ENCODE measurements at places on chromosomes 4 and X.

GRCh38 chrX:123481913-123482851, 250.7 kb downstream of the THOC2 start:
- no peak for DNase-seq

GRCh38 chrX:99301990-99302389, 1108.1 kb downstream of the PCDH19 start:
- DNase-seq, result no peak

GRCh38 chr4:163048447-163048846, 118.2 kb downstream of the NAF1 start:
- no peak for DNase-seq

- no peak for DNase-seq
Observed at GRCh38 chr4:139453041-139453370, 915 bp upstream of the RAB33B start.

DNA sequence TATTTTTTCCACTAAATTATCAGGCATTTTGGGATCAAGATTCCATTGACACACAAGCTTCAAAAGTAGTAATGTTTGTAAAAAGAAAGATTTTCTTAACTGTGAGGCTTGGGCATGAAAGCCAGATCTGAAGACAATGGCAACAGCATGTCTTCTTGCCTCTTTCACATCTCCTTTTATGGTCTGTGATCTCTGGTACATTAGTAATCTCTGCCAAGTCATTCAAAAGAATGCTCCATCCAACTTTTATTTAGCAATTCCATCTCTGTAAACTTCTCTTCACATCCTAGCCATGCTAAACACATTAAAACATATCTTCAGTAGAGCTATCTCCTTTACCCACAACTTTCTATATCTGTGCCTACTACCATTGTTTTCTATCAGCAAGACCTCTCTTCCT, 465.4 kb downstream of the FAT4 start:
- DNase-seq, result no peak

GRCh38 chr4:184462724-184463123, 11.6 kb downstream of the IRF2 start:
- no peak for DNase-seq

DNA sequence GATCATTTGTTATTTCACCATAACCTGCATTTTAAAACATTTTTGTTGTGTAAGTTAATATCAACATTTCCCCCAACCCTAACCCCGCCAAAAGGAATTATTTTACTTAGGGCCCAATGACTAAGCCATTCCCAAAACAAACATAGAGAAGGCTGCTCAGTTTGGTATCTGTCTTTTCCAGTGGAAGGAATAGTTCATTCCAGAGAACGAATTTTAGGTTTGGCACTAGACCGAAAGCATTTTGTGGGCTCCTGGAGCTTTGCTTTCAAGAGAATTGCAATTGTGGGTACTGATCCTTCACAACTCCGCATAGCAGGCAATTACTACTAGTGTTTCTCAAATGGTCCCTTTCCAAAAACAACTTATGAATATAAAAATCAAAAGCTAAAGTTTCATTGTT, 226.7 kb upstream of the MAD2L1 start:
- no peak for DNase-seq

DNA sequence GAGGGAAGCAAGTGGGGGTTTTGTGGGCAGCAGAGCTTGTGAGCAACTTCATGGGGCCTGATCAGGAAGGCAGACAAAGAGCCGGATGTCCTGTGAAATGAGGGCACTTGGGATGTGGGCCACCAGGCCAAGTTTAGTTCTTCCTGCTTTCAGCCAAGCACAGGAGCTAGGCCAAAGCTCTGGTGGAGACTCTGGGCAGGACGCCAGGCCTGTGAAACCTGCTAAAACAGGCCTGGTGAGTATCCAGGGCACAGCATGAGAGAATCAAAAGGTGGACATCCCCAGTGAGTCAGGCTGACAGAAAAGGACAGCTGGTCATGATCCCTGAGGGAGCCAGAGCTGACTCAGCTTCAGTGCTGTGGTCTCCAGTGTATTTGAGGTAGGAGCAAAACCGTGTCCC, 95.7 kb downstream of the NPNT start:
- DNase-seq, result peak; percentile 6

GRCh38 chr4:149521611-149522425, 293.8 kb downstream of the IQCM start:
- DNase-seq, result no peak

- no peak for DNase-seq
Observed at GRCh38 chr4:138576684-138577083, 334.5 kb upstream of the SLC7A11 start.

DNA sequence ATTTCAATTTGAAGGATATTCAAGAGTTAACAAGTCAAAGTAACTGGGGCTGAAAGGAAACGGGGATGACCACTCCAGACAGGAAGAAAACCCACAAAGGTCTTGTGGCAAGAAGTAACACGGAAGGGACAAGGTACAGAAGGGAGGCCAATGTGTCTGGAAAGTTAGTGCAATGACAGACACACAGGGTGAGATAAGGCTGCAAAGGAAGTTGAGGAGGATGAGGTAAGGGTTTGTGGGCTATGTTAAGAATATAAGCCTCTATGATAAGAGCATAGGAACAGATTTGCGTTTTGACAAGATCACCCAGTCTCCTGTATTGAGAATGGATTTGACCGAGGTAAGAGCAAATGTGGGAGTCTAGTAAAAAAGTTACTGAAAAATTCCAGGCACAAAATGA, 21.9 kb upstream of the EMCN start:
- no peak for DNase-seq

- DNase-seq, result no peak
Observed at GRCh38 chrX:107448998-107449835, at the start of gene FRMPD3. Gene FRMPD3, plus strand, starts transcription at chrX:107449652. Its CDS starts 76,937 bp downstream, at chrX:107526589.

DNA sequence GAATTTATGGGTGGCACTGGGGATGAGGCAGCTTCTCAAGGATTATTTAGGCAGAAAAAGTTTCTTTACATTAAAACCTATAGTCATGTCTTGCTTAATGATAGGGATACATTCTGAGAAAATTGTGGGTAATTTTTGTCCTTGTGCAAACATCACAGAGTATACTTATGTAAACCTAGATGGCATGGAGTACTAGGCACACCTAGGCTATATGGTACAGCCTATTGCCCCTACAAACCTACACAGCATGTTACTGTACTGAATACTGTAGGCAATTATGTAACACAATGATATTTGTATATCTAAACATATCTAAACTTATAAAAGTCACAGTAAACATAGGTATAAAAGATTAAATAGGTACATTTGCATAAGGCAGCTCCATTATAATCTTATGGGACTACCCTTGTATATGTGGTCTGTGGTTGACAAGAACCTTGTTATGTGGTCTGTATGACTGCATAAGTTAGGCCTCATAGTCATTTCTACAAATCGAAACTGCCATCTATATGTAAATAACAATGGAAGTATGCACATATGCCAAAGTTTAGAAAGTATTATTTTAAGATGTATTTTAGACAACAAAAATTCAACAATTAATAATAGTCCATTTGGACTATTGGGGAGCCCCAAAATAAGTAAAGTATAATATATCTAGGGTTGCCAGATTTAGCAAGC, 87.3 kb downstream of the CFAP299 start:
- no peak for DNase-seq

- DNase-seq, result no peak
Observed at GRCh38 chr4:8730681-8731080, 138.1 kb downstream of the CPZ start.

- no peak for DNase-seq
Observed at GRCh38 chr4:54218736-54219135, 10.4 kb upstream of the PDGFRA start.

DNA sequence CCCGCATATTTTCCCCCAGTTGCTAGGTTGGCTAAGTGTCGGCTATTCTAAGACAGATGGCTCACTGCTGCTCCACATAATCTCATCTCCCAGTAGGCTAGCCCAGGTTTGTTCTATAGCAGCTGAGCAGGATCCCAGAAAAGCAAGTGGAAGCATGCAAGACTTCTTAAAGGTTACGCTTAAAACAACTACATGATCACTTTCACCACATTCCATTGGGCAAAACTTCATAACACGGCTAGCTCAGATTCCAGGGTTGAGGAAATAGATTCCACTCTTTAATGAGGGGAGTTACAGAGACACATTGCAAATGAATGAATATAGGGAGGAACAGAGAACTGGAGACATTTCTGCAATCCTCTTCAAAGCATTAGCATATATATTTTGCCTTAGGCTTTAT, 12.9 kb upstream of the RAB33B start:
- DNase-seq, result no peak

DNA sequence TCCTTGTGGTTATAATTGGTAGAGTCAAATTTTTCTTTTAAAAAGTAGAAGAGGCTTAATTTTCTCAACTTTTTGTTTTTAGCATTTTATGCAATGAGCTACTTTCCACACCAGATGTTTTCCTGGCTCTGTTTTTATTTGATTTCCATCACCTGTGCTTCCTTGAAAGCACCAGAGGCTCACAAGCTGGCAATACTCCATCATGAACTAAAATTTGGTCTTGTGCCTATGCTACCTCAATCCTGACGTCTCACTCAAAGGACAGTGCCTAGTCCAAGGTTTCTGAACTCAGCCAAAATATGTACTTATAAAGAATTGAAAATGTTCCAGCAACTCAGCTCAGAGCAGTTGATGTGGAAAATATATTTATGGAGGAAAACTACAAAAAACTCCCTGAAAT, 914.0 kb upstream of the PRKX start:
- no peak for DNase-seq

GRCh38 chrX:46836701-46837557, at the start of gene RP2:
Gene RP2, plus strand, starts transcription at chrX:46837043. Its CDS starts 58 bp downstream, at chrX:46837101.
- peak; percentile 80 for DNase-seq

DNA sequence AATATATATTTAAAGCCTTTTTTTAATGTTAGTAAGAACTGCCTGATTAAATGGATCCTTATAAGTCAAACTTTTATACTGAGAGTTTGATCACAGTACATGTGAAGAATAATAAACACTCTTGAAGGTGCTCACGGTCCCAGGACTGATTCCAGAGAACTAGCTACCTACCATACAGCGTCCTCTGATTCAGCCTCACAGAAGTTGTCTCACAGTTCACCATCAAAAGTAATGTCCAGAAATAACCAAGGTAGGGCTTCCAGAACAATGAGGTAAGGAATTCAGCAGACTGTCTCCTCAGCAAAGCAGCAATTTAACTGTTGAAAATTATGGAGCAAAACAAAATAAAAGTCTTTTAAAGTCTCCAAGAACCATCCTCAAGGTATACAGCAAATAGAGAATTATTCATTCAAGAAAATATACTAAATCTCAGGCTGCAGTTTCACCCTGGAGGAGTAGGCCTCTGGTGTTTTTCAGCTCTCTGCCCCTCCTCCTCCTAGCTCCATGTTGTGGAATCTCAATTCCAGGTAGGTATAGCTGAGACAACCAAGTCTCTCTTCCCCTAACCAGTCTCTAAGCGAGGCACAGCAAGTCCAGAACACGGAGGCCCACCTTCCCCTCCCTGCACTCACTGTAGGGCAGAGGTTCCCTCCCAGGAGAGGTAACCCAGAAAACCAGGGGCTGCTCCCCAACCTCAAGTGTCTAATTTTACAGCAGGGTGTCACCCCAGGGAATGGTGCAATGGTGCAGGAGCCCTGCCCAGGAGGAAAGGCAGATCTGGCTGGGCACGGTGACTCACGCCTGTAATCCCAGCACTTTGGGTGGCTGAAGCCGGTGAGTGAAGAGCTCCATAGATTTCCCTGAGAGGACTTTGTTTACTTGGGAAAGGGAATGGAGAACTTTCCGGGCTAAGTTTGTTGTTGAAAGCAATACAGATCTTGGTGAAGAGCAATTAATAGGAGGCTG, 28.6 kb downstream of the FAM241A start:
- DNase-seq, result no peak

GRCh38 chr4:72340803-72341431, 228.1 kb downstream of the ADAMTS3 start:
- DNase-seq, result no peak

Measured in frontal cortex (tissue), 4 donors.